RKO (cell line): ENCODE measurements at places on chromosomes 7 and 10.

DNA sequence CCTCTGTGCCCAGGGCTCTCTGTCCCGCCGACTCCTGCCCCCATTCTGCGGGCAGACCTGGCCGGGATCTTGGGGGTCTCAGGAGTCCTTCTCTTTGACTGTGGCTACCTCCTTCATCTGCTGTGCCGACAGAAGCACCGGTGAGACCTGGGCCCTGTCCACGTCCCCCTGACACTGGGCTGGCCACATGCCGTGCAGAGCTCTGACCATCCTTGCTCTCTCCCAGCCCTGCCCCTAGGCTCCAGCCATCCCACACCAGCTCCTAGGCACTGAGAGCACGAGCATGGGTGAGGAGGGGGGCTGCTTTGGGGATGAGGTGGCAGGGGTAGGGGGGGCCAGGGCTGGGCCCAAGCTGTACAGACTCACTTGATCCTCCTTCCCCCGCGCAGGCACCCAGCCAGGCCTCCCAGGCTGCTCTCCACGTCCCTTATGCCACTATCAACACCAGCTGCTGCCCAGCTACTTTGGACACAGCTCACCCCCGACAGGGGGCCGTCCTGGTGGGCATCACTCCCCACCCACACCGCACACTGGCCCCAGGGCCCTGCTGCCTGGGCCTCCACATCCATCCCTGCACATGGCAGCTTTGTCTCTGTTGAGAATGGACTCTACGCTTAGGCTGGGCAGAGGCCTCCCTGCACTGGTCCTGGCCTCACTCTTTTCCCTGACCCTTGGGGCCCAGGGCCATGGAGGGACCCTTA lies 4.8 kb upstream of the PILRB start:
- DNase-seq: no peak

- no peak for DNase-seq
These were observed 4.4 kb downstream of the ZMIZ1 start for GRCh38 chr10:79072994-79073645.

DNA sequence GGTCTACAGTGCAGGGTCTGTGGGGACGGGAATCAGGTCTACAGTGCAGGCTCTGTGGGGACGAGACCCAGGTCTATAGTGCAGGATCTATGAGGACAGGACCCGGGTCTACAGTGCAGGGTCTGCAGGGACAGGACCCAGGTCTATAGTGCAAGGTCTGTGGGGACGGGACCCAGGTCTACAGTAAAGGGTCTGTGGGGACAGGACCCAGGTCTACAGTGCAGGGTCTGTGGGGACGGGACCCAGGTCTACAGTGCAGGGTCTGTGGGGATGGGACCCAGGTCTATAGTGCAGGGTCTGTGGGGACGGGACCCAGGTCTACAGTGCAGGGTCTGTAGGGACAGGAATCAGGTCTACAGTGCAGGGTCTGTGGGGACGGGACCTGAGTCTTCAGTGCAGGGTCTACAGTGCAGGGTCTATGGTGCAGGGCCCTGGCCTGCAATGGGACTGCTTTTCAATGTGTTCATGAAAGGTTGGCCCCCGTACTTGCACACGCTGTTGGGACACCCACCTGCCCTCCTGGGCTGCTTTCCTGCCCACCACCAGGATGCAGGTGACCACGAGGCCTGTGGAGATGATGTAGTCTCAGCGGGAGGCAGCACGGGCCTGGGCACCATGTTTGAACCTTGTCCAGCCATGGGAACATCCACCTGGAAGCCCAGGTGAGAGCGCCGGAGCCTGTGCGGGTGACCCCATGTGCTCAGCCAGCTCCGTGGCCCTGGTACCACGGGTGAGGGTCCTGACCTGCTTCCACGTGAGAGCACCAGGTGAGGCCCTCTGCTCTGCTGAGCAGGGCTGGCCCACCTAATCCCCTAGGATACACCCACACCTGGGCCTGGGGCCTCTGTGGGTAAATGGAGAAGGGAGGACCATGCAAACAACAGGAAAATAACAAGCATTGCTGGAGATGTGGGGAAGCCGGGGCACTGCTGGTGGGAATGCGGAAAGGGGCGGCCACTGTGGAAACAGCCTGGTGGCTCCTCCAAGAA lies 91.4 kb upstream of the DIP2C start:
- no peak for DNase-seq

- no peak for DNase-seq
These were observed 105.3 kb downstream of the SKAP2 start for GRCh38 chr7:26759108-26759507.

- DNase-seq: no peak
These were observed 508.8 kb downstream of the GRID1 start for GRCh38 chr10:85857791-85858190.

- DNase-seq: no peak
These were observed 8.4 kb downstream of the PRF1 start for GRCh38 chr10:70594161-70594560.

GRCh38 chr7:35355199-35355598 lies 101.3 kb upstream of the TBX20 start:
- no peak for DNase-seq

- DNase-seq: no peak
These were observed 30.0 kb downstream of the ARHGAP22 start for GRCh38 chr10:48574817-48575380.

DNA sequence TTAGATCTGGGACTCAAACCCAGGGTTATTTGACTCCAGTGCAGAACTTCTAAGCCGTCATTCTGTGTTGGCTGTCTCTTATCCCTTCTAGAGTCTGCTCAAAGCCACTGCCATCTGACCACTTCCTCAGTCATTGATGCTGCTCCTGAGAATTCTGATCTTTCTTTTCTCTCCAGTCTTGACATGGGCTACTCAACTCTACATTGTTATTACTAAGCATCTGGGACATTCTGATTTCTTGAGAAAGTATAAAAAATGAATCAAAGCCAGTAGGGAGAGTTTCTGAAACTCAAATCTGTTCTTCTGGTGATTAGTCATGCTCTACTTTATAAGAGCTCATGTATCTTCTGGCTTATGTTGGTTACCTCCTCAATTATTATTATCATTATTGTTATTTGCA lies 48.7 kb downstream of the ANK3 start:
- DNase-seq: no peak

- DNase-seq: no peak
These were observed 10.0 kb upstream of the LRRC4 start for GRCh38 chr7:128041203-128041602.

GRCh38 chr10:132064082-132064755 lies 1.5 kb upstream of the JAKMIP3 start:
- DNase-seq: no peak

GRCh38 chr10:125130260-125130659 lies 30.1 kb downstream of the CTBP2 start:
- no peak for DNase-seq

DNA sequence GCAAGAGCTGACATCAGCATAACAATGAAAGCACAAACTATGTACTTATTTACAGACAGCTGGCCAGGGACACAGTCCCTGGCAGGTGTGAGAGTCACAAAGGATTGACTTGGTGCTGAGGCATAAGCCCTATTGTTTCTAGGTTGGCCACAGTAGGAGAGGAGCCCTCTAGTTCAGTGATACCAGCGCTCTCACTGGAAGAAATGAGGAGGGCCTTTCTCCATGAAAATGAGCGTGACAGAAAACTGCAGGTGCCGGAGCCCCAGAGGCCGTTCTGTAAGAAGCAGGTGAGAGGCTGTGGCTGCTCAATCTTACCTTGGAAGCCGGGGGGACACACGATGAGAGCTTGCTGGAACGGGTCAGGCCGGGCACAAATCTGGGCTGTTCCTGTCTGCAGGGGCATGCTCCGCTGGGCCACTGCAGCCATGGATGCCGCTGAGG lies 90.5 kb downstream of the CLEC2L start:
- no peak for DNase-seq

DNA sequence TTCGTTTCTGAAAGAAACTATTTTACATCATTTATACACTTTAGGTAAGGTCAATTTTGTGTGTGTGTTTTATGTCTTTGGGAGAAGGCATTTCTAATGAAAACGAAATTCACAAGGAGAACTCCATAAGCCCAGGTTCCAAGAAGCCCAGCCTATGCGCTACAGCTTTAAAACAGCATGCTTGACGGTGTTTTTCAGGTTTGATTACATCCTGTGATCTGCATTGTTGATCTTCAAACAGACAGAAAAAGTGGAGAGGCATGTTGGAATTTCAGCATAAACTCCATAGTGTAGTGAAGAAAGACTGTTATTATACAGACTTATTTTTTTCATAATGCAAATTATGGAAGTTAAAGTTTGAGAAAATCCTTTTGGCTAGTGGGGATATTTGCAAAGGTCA lies 187.6 kb downstream of the TEX36 start:
- no peak for DNase-seq

- DNase-seq: no peak
These were observed 26.6 kb downstream of the FGF8 start for GRCh38 chr10:101749047-101750016.

DNA sequence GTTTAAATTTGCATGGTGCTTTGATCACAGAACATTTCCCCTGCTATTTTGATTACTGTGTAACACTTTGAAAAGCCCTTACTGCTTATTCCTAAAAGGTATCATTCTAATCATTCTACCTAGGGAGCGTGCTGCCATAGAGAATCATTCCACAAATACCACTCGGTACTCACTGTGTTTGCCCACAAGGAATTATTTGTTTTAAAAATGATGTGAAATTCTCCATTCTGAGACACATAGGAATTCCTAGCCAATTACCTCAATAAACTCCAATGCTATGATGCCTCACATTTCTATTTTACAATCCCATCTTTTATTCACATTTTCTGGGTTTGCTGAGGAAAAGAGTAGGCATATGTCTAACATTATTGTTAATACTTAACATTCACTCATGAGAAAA lies 16.2 kb upstream of the TES start:
- no peak for DNase-seq

DNA sequence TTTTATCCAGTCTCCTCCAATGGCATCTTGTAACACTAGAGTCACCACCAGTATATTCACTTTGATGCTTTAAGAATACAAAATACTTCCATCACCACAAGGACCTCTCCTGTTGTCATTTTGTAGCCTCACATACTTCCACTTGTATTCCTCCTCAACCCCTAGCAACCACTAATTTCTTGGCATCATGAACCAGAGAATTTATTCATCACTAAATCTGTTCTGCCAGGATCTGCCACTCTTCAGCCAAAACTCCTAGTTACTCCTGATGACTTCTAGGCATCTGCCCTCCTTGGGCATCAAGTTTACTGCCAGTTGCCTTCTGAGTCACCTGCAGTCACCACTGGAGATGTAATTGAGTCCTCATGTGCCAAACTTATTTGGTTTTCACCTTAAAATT lies 906.8 kb downstream of the CNTNAP2 start:
- no peak for DNase-seq

DNA sequence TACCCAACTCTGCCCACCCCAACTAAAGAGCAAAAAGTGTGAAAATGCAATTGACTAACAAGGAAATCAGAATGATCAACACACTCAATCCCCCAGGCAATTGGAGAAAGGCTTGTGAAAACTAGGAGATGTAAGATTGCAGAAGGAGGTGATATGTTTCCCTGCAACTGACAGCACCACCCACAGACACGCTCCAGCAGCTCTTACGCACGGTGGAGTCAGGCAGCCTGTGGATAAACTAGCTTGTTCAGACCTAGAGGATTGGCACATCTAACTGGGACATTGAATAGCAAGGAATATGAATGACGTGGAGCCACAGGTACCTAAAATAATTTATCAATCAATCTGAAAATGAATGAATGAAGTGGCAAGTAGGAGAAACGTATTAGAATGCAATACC lies 125.7 kb upstream of the MYO3A start:
- no peak for DNase-seq

DNA sequence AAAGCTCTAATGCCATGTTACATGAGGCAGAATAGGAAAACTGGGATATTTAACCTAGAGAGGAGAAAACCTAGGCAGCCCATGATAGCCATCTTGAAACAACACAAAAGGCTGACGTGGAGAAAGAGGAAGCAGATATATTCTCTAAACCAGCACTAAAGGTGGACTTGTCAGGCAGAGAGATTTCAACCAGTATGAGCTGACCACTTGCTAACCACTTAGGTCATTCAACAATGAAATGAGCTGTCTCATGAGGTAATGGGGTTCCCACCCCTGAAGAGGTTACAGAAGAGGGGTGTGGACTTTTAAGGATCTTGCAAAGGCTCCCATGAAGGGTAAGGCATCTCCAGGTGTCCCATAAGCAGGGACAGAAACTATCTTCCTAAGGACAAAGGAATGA lies 26.8 kb upstream of the EGR2 start:
- DNase-seq: no peak

- DNase-seq: no peak
These were observed 25.0 kb downstream of the CACUL1 start for GRCh38 chr10:118729641-118730258.

DNA sequence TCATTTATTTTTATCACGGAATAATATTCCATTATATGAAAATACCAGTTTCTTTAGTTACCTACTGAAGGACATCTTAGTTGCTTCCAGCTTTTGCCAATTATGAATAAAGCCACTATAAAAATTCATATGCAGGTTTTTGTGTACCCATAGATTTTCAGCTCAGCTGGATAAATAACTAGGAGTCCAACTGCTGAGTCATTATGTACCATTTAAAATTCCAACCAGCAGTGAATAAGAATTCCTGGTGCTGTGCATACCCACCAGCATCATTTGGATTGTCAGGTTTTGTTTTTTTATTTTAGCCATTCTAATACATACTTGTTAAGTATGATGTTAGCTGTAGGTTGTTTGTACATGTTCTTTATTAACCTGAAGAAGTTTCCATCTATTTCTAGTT lies 14.5 kb downstream of the FAM24B start:
- DNase-seq: no peak

DNA sequence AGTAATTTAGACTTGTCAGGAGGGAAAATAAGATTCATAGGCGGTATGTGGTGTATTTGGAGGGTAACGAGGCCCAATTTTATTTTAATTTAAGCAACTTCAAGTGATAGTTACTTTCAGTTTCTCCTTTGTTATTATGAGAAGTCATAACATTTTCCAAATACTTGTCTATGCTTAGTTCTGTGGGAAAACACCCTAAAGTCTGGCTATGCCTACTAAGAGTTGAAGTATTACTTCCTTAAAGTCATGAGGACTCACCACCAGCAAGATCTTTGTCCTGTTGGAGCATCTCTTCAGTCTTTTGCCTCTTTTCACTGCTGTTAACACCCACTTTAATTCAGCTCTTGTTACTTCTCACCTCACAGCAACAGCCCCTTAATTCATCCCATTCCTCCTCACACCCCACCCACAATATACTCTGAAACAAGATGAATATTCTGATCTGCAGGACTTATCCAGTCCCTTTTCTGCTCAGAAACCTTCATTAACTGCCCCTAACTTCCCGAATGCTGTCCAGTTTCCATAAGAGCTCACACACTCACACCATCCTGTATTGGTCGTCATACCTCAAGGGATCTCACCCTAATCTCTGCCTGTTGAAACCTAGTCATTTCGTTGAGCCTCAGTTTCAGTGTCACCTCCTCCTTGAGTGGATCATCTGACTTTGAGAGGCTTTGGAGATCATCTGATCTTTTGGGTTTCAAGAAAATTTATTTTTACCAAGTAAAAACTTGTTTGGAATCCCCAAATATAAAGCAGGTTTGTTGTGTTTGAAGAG lies 61.3 kb downstream of the DNAH11 start:
- no peak for DNase-seq
